Stimulated activated CD8-positive, alpha-beta memory T cell treated with anti-CD3 and anti-CD28 coated beads, Interleukin-2, amount 100 ng/mL, for 48 hours (primary cell): ENCODE measurements at places on chromosomes 6 and 20.

DNA sequence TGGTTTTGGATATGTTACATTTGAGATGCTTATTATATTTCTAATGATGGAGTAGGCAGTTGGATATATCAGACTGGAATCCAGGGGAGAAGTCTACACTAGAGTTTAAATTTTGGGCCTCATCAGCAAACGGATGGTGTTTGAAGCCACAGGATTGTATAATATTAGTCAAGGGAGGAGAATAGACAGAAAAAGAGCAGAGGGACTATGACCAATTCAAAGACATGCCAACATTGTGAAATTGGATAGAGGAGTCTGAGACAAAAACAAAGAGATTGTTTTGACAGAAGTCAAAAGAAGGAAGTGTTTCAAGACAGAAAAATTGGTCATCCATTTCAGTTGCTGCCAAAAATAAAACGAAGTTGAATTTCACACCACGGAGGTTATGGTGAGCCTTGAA is 66.5 kb downstream of the NOX3 start:
- DNase-seq = no peak

DNA sequence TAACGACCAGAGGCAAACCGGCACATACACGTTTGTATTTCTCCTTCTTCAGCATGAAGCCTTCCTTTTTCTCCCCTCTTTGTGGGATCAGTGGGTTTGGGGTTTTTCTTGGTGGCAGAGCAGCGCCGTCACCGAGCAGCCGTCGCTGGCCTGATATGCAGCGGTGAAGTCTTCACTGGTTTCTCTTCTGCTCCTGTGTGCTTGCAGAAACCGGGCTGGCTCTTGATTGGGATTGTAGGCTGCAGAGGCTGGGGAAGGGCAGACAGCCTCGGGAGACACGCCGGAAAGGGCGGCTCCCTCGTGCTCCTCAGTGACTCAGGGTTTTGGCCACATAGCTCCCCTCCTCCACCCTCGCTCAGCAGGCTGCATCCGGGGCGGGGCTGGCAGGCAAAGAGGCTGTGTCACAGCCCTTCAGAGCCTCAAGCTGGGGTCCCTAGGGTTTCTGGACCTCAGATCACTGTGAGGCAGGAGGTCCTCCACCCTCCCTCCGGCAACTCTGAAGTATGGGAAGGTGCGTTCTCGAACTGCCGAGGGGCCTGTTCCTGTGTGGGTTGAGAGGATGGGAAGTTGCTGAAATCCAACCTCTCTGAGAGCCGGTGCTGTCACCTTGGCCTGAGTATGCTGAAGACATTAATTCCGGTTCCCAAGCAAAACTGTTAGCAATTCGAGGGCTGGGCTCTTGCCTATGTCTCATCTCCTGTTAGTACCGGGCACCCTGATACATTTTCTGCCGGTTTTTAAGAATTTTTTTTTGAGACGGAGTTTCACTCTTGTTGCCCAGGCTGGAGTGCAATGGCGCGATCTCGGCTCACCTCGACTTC is 24.2 kb downstream of the NQO2 start:
- DNase-seq = peak; percentile 85

DNA sequence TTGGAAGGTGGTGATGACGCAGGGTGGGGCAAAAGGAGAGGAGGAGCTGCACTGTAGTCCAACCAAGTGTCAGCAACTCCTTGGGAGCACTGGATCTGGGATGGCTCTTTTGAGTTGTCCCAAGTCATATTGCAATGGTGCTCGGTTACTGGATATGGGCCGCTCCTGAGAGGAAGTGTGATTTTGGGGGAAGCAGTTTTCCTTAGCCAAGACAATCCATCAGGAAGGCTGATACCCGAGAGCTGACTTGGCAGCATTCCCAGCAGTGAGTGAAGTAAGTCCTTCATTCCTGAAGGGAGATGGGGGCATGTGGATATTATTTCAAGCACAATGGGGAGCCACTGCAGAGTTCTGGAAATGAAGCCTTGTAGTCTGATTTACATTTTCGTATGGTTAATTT is 354.1 kb downstream of the RFPL4B start:
- no peak for DNase-seq

DNA sequence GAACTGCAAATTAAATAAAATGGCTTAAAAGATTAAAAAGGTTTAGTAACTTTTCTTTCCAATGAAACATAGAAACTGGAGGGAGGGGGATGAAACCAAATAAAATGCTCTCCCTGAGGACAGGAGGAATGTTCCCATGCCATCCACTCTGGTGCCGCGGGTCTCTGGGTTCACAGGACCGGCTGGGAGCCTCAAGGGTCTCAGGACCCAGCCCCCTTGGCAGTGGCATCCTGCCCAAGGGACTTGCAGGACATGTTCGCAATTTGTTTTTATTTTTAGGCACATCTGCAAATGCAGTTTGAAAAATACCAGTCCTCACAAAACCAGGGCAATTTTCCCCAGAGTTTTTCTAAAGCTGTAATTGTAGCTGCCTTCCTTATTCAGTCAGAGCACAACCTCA is 7.5 kb downstream of the BEND3 start:
- DNase-seq = no peak

- no peak for DNase-seq
Observed at GRCh38 chr6:151796842-151797530, 10.5 kb upstream of the ESR1 start.

DNA sequence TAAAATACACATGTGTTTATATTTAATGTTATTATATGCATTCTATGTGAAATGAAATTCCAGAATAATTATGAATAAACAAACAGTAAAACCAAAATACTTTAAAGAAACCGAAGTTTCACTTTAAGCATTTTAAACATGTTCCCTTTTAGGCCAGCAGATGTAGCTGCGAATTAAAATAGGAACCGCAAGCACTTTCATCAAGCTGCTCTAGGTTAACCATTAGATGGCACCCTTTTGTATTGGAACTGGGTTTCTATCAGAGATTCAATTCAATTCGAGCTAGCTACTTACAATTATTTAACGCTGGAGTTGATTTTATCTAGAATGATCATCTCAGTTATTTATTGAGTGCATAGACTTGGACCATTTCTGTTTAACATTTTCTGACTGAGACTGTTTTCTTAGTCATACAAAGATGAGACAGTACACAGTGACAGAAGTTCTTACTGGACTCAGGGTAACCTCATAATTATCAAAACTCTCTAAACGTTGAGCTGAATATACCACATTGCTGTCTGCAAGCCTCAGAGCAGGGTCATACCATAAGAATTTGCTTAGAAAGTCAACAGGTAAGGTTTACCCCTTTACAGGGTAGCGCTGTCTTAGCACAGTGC is 8.5 kb downstream of the TMEM242 start:
- DNase-seq = no peak

- DNase-seq = no peak
Observed at GRCh38 chr6:39572661-39573340, 152.4 kb downstream of the KIF6 start.

DNA sequence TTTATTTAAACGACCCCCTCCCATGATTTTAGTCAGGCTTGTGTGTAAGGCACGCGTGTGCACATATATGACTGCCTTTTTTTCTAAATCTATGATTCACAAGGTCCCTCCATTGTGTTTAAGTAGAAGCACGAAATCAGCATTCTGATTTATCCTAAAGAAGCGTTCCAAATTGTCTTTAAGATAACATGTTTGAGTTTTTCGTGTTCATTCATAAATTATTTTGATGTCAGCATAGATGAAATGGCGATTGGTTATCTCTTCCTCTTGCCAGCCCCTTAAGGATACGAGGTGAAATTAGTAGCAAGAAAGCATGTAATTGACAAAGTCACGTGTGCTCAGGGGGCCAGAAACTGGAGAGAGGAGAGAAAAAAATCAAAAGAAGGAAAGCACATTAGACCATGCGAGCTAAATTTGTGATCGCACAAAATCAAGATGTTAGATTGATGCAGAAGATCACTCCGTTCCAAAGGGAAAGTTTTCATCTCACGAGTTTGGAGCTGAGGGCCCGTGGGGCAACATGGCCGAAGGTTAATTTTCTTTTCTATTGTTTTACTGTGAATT is at the start of gene LIN28B:
TSS of gene LIN28B (plus strand) at position 377 of the 564 bp plus-strand sequence. CDS start at position 521, 144 bp downstream.
- DNase-seq = no peak

DNA sequence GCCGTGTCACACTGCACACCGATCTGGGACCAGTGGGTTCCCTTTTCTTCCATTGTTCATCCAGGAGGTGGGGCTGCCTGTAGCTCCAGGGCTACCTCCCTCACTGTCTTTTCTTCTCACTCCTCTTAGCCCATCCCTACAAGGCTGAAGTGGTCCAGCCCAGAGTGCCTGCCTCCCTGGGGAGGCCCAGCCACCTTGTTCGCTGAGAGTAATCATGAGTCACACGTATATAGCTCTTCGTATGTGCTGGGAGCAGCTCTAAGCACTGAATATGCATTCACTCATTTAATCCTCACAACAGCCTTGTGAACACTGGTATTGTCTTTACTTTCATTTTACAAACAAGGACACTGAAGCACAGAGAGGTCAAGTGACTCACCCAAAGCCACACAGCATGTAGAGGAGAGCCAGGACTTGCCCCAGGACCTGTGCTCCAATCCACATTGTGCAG is 14.7 kb upstream of the CCDC167 start:
- no peak for DNase-seq

GRCh38 chr6:8174571-8174970 is 72.2 kb upstream of the EEF1E1 start:
- no peak for DNase-seq

DNA sequence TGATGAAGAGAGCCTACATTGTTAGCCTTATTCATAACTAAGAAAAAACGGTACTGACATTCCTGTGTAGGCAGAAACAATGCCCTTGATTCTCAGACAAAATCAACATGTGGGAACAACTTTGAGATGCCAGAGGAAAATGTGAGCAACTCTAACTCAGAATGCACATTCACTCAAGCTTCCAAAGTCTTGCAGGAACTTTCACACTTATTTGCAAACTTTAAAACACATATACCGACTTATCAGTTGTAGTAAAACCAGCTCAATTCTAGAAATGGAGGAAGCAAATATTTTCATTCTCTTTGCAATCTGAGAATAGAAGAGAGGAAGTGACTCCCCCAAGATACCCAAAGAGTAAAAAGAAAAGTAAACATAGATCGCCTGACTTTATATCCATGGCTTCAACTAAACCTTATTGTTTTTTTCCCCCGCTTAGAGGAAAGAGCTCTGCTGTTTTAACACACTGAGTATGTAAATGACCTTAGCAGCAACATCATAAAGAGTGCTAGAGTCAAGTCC is 117.6 kb downstream of the EPB41L2 start:
- DNase-seq = no peak

DNA sequence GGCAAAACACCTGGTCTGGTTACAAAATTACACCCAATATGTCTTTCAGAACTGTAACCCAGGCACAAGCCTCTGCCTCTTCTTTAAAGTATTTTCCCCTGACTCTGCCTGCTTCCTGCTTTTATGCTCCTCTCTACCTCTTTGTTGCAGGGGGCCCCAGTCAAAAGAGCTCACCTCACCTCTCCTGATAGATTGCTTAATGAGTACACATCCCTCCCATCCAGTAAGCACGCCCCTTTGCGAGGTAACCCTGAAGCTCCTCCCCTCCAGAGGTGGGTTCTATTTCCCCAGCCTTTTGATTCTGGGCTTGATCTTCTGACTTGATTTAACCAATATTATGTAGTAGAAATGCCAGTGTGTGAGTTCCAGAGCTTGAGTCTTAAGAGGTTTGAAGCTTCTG is 56.6 kb upstream of the EYA2 start:
- DNase-seq = no peak

DNA sequence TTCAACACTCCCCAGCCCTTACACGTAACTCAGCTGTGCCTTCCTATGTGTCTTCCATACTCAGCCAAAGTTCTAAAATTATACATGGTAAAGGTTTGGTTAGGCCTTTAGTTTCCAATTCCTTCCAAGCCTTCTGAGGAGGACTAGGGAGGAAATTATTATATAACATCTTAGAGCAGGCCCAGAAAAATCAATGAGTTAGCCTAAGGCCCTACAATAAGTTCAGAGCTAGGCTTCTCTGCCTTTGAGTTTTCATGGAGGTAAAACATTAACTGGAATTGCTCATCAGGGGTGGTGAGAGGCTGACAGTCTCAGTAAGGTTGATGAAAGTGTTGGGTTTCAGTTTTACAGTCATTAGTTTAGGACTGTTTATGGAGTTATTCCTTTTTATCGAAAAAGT is 286.0 kb downstream of the ADGB start:
- DNase-seq = no peak

GRCh38 chr20:8215361-8215781 is 83.3 kb downstream of the PLCB1 start:
- no peak for DNase-seq

DNA sequence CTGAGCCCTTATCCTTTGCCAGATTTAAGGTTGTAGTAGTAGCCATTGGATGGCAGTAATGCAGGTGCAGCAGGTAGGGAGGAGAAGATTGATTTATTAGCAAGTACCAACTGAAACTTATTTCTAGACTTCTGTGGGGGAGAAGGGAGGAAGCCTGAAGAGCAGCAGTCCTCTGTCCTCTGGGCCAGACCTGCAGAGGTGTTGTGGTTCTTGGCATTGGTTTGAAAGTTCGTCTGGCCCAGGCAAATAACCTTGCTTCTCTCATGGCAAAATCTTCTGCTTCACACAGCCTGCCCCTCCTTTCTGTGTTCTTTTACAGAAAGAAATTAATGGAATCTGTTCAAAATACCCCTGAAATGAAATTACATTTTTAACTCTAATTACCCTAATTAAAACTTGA is 24.5 kb downstream of the RALY start:
- DNase-seq = no peak

DNA sequence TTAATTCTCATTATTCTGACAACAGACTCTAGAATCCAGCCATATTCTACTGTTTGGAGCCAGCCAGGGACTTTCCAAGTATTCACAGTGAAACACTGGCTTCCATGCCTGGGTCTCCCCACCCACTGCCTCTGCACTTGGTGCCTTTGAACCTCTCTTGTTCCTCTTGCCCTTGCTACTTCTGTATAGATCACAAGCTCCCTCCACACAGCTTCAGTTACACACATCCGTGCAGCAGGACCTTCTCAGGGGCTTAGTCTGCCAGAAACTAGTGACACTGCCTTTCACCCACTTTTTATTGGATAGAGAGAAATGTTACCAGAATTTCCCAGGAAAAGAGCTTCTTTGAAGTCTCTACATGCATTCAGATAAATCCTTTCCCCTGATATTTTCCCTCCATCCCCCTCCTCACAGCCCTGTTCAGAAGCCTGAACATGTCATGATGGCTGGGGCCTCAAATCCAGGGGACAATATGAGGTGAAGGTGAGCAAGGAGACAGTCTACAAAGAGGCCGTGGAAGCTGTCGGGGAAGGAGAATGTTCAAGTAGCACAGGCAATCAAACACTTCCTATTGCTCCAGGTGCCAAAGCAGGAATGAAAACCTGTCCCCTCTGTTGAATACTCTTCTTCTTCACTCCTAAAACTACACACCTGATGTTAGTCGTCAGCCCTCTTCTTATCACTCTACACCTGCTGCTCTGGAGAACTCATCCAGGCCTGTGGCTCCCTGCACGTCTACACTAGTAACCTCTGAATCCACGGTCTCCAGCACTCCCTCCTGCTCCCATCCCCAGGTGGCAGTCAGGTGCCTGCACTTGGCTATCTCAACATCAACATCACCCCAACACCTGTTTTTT is 20.2 kb upstream of the HLA-DOA start:
- no peak for DNase-seq
